LNCaP clone FGC (cell line): ENCODE measurements at places on chromosomes 4 and X.
A peak's percentile ranks its signal among the peaks of the same experiment; 100 is the strongest.

- DNase-seq = no peak
These were observed 96.3 kb downstream of the ANK2 start for GRCh38 chr4:113145519-113146291.

GRCh38 chrX:68354879-68355628 is 78.2 kb downstream of the OPHN1 start:
- no peak for DNase-seq

DNA sequence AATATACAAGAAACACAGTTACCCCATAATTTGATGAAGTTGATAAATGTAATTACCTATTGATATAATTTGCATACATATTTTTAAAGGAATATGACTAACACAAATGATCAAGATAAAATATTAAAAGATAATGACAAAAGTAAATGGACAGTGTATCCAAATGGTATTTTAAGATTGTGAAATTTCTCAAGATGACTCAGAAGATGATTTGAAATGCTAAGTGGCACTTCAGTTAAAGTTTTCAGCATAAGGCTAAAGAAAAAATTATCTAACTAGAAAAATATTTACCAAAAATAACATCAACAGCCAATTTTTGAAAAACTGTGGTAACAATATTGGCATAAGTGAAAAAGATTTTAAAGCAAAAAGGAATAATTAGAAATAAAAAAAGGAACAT is 248.4 kb upstream of the NDST4 start:
- DNase-seq = no peak

GRCh38 chr4:98226396-98226795 is 34.8 kb upstream of the RAP1GDS1 start:
- peak; percentile 79 for DNase-seq

DNA sequence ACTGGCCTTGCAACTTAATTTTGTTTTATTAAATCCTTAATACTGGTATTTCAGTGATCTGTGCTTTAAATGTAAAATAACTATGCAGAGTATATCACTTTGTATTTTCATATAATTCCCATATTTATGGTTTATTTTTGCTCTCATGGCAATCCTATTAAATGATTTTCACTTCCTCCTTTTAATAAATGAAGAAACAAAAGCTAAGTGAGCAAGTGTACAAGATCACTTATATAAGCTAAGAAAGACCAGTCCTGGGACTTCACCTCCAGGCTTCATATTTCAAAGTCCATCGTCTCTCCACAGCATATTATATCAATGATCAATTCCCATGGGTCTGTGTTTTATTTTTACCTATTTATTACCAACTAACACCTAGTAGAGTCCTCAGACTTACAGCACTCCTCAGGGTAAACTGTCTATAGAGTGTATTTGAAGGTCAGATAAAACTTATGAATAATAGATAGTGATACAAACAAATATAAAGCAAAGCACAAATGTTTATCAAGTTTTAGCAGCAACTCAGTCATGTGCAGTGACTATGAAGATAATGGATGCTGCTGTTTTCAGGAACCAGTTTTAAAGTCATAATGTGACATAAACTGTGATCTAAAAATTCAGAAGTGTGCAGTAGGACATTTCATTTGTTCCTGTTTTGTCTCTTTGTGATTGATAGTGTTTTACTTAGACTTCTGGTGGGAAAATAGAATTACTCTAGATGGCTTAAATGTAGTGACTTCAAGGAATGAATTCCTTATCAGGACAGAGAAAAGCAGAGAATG is 56.8 kb downstream of the ARHGAP24 start:
- no peak for DNase-seq

DNA sequence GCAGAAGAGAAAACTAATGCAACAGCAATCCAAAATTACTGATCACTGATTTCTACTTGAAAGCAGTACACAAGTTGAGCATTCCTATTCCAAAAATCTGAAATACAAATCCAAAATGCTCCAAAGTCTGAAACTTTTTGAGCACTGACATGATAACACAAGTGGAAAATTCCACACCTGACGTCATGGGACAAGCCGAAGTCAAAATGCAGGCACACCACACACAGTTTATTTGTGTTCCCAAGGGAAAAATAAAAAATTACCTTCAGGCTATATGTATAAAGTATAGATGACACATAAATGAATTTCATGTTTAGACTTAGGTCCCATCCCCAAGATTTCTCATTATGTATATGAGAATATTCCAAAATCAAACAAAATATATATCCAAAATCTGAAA is 20.7 kb downstream of the ANKRD50 start:
- no peak for DNase-seq

DNA sequence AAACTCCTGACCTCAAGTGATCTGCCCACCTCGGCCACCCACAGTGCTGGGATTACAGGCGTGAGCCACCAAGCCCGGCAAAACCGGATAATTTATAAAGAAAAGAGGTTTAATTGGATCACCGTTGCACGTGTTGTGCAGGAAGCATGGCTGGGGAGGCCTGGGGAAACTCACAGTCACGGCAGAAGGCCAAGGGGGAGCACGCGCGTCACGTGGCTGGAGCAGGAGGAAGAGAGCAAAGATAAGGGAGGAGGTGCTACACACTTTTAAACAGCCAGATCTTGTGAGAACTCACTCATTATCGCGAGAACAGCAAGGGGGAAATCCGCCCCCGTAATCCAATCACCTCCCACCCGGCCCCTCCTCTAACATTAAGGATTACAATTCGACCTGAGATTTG is 177.9 kb upstream of the TENM3 start:
- DNase-seq = no peak

DNA sequence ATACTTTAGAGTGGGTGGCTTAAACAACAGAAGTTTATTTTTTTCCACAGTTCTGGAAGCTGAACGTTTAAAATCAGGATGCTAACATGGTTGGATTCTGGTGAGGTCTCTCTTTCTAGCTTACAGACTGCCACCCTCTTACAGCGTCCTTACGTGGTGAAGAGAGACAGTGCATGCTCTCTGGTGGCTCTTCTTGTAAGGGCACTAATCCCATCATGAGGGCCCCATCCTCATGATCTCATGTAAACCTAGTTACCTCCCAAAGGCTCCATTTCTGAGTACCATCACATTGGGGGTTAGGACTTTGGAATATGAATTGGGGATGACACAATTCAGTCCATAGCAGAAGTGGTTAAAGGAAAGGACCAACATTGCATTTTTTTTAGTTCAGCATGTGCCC is 132.8 kb downstream of the BMPR1B start:
- no peak for DNase-seq

DNA sequence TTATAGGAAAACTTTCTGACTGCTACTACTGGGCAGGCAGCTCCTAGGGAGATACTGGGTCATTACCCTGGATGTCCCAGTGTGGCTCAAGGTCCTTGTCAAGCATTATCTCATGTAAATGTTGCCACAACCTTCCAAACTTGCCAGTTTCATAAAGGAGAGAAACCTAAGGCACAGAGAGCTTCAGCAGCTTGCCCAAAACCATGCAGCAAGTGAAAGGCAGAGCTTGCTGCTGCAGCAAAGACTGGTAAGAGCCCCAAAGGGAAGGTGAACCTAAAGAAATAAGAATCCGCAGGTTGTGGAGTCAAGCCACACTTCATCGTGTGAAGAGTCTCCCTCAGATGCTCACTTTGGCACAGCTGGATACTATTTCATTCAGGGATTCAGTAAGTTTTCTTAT is 2.3 kb downstream of the MPP1 start:
- no peak for DNase-seq

DNA sequence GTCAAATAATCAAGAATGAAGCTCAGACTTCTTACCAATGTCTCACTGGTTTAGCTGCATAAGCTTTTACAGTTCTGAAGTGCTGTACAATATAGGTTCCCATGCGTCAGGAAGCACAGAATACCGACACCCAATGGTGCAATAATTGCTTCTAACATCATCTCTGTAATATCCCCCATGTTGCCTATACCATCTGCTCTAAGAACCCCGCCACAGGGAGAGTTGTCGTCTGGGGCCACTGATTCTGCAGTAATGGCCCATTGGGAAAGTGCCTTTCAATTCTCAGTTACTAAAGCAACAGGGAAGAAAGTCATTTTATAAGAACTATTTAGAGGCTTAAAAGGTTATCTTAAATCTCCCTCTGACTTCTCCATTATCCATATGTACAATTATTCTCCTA is 94.9 kb downstream of the GLRA3 start:
- DNase-seq = no peak

- no peak for DNase-seq
These were observed at the start of gene DAPP1 for GRCh38 chr4:99816545-99817308. Gene DAPP1, plus strand, starts transcription at chr4:99816827. Its CDS starts 87 bp downstream, at chr4:99816914.

GRCh38 chrX:42075032-42075431 is 151.7 kb upstream of the CASK start:
- no peak for DNase-seq

- DNase-seq = no peak
These were observed 33.3 kb downstream of the BBS12 start for GRCh38 chr4:122765692-122766352.

GRCh38 chr4:164538097-164538496 is 215.8 kb upstream of the SMIM31 start:
- DNase-seq = no peak

DNA sequence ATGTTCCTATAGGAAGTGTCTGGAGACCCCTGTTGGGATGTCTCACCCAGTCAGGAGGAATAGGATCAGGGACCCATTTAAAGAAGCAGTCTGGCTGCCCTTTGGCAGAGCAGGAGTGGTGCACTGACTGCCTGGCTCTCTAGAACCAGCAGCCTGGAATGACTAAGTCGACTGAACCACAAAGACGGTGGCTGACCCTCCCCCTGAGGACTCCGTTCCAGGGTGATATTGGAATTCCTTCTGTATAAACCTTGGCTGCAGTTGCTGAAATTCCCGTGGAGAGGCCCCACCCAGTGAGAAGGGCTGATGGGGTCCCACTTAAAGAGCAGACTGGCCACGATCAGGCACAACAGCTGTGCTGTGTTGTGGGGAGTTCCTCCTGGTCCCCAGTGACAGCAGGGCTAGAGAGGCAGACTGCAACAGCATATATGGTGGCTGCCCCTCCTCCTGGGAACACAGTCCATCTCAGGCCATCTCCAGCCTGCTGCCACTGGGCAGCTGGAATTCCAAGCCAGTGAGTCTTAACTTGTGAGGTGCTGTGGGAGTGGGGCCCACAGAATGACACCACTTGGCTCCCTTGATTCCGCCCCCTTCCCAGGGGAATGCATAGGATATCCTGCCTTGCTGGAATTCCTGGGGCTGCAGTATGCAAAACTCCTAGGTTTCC is 41.8 kb upstream of the RLIM start:
- no peak for DNase-seq

GRCh38 chr4:13539047-13539618 is 5.2 kb downstream of the NKX3-2 start:
- DNase-seq = no peak

- no peak for DNase-seq
These were observed 112.4 kb upstream of the NOCT start for GRCh38 chr4:138903185-138903584.

DNA sequence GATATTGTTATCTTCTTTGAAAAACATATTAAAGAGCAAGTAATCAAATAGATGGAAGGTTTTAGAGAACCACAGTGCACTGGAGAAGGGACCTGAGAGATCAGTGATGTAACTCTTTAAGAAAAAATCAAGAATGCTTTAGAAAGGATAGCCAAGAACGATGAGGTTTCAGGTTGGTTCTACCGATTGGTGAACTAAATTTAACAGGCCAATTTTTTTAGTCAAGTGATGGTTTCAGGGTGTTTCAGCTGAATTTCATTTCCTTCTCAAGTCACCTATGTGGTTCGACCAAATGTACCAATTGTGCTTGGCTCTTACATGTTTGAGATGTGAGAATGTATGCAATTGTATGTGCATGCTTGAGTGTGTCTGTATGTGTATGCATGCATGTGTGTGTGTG is 26.5 kb downstream of the HS3ST1 start:
- no peak for DNase-seq

GRCh38 chr4:47209833-47210232 is 178.5 kb downstream of the GABRB1 start:
- DNase-seq = no peak

DNA sequence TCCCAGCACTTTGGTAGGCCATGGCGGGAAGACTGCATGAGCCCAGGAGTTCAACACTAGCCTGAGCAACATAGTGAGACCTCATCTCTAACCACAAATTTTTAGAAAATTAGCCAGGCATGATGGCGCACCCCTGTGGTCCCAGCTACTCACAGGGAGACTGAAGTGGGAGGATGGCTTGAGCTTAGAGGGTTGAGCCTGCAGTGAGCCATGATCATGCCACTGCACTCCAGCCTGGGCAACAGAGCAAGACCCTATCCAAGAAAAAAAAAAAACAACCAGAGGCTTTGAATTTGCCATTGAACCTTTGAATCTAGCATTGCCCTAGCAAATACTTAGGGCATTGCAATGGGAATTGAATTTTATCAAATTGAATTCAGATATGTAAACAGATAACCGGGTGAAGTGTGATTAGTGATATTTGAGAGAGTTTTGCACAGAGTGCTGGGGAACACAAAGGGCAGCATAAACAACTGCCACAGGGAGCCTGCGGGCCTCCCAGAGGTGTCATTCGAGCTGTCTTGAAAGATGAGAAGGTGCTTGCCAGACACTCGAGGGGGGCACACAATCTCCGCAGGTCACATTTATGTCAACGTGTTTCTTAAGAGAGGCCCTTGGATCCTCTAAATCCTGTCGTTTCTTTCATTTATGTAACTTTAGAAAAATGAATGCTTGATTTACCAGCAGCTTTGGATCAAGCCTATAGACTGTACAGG is 200.3 kb downstream of the AASDH start:
- DNase-seq = no peak

DNA sequence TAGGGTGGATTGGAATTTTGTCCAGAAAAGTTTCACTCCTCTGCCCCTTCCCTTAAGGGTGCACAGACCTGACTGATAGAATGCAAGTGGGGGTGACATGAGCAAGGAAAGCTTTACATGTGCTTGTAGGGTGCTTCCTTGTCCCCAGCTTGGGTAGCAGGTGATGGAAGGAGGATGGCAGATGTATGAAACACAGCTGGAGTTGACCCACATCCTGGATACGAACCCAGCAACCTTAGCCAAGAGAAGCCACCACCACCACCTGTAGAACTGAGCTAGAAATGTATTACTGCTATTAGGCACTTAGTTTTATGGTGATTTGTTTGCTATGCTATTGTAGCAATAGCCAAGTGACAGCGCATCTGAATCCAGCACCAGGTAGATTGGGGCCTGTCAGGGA is 227.4 kb downstream of the HS3ST1 start:
- DNase-seq = no peak

- peak; percentile 77 for DNase-seq
These were observed 9.2 kb upstream of the FAM53A start for GRCh38 chr4:1693131-1693896.

- no peak for DNase-seq
These were observed 20.3 kb upstream of the DYNLT3 start for GRCh38 chrX:37867536-37868153.
